Fibroblast of skin of back (primary cell): ENCODE measurements at places on chromosomes 11 and 22.

GRCh38 chr11:36672815-36673450 is 74.9 kb upstream of the RAG2 start:
- peak; percentile 57 for DNase-seq

DNA sequence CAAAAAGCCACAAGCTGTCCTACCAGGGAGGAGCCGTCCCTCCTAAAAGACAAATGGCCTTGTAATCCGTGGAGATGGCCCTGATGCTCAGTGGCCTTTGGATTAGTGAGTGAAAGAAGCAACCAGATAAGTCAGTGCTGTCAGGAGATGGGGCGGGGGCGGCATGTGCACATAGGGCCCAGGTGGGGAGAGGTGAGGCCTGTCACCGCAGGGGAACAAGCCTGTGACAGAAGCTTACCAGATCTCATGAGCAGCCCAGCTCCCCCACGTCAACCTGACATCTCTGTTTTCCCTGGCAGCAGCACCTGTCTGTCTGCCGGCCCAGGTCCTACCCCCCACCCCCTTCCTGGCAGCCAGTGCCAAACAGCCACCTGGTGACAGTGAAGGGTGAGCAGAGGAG is 162.6 kb downstream of the BUD13 start:
- DNase-seq, result no peak

GRCh38 chr11:66543263-66544107 is 2.4 kb downstream of the ZDHHC24 start:
- peak; percentile 40 for DNase-seq

DNA sequence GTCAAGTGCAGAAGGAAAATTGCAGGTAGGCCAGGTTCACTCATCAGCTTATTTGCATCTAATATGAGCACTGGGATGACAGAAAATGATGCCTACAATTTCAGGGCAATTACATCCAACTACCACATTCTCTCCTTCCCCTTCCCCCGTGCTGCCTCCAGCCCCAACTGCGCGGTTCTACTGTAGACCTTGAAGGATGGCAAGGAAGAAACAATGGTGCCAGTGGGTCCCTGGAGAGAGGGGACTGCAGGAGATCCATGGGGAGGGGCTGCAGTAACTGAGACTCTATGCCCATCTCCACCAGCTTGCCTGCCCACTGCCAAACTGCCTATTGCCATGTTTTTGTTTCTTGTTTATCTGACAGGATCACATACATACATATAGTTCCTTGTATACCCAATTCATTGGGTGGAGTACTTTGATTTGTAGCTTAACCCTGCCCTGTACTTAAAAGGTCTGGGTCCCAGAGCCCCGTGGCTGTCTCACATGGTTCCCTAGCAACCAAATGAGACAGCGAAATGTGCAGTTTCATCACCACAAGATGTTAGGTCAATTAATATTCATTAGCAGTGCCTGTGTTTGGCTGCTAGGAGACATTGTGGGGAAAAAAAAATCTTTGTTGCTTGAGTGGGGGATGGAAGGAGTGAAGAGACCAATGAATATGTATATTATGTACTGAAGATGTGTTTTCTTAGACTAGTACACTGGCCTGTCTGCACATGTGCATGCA is 253.5 kb upstream of the PLET1 start:
- DNase-seq, result no peak

DNA sequence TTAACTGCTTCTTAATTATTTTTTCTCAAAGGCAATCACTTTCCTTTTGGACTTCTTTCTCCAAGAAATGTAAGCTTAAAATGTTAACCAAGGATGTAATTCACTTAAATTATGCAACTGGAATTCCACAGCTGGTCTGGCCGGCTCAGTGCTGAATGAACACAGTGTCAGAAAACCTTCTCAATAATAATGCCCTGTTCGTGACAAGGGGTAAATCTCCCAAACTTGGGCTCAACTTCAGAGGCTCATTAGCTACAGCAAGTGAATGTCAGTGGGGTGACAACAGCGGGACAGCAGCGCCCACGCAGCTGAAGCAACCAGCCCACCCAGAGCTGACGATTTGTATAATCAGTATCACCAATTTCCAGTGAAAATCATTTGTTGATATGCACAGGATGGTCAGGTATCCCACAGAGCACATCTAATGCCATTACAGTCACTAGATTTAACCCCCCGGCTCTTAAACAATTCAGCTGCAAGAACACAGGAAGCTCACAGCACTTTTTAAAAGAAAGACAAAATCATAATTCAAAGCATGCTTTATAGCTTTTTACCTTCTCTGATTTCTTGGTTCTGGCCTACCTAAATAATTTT is 704.8 kb downstream of the DLG2 start:
- DNase-seq, result no peak

- peak; percentile 62 for DNase-seq
Observed at GRCh38 chr11:833114-833791, 501 bp downstream of the CD151 start.

DNA sequence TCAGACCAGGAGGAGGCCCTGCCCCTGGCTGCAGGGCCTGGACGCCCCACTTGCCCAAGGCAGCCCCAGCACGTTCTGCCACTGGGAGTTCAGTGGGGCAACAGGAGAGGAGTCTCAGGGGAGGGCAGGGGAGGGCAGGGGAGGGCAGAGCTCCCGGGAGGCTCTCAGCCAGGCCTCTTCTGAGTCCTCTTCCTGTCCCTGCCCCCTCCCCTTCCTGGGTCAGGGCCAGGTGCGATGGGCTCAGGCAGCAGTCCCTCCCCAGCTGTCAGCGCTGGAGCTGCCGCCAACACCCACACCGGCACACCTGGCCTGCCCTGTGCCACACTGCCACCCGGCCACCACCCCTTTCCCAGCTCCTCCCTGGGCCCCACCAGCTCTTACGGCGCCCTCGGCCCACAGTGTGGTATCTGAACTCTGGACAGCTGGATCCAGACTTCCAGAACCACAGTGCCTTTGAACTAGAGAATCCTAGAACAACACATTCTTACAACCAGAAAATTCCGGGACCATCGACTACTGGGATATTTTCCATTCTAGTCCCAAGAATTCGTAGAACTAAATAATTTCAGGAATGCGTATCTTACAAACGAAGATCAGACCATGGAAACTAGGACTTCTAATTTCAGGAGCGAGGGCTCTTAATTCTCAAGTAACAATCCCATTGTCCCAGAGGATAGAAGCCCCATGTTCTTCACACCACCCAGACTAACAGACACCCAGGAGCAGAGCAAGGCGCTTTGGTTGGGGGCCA is 21.8 kb downstream of the RPL3 start:
- peak; percentile 73 for DNase-seq

DNA sequence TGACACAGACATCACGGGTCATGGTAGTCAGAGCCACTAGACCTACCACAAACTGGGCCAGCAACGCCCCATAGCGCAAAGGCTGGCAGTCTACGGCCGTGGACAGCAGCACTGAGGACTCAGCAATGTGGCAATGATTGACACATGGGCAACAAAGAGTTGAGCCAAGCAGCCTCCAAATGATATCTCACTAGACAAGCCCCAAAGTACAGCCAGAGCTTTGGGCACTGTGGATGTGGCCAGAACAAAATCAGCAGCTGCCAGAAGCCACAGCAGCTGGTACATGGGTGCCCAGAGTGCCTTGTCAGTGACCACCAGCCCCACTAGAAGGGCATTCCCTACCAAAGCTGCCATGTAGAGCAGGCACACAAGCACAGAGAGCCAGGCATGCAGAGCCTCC is 11.2 kb upstream of the UBQLNL start:
- DNase-seq, result no peak

DNA sequence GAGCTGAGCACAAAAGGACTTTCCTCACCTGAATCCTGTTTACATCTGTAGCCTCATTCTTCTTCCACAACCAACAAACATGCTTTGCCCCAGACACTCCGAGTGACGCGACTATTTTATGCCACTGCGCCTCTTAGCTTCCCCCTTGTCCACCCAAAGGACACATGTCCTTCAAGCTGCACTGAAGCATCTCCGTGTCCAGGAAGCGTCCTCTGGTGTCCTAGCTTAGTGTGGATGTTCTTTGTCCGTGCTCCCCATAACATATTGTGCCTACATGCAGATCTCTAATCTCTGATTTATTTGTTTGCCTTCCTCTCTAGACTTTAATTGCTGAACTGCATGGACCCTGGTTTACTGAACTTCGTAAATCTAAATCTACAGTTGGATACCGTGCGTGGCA is 20.1 kb upstream of the CECR2 start:
- no peak for DNase-seq

DNA sequence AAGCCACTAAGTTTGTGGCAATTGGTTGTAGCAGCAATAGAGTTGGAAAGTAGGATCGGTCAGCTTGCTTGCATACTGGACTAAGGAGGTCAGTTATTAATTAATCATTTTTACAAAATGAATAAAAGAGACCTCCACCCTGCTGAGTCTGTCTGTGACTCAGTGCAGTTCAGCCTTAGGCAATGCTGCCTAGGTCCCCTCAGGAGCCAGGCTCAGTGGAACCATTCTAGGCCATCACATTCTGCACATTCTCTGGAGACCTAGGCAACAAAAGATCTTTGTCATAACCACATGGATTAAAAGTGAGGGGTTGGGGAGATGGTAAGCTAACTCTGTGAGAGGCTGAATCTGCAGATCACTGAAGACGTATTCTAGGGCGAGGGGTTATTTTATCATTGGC is 178.7 kb upstream of the CADM1 start:
- peak; percentile 69 for DNase-seq

- peak; percentile 18 for DNase-seq
Observed at GRCh38 chr22:25564979-25565677, 653 bp downstream of the GRK3 start.

GRCh38 chr11:27505781-27506180 is 788 bp downstream of the LIN7C start:
- DNase-seq, result no peak

GRCh38 chr22:24503137-24503842 is 8.2 kb downstream of the UPB1 start:
- peak; percentile 65 for DNase-seq
